Endothelial cell (in vitro differentiated cells): ENCODE measurements at places on chromosomes 3 and 15.

GRCh38 chr3:98690876-98691275 is 72.3 kb upstream of the ST3GAL6 start:
- no peak for DNase-seq

- DNase-seq, result no peak
Measured at GRCh38 chr3:72907731-72908620, 20.1 kb downstream of the GXYLT2 start.

DNA sequence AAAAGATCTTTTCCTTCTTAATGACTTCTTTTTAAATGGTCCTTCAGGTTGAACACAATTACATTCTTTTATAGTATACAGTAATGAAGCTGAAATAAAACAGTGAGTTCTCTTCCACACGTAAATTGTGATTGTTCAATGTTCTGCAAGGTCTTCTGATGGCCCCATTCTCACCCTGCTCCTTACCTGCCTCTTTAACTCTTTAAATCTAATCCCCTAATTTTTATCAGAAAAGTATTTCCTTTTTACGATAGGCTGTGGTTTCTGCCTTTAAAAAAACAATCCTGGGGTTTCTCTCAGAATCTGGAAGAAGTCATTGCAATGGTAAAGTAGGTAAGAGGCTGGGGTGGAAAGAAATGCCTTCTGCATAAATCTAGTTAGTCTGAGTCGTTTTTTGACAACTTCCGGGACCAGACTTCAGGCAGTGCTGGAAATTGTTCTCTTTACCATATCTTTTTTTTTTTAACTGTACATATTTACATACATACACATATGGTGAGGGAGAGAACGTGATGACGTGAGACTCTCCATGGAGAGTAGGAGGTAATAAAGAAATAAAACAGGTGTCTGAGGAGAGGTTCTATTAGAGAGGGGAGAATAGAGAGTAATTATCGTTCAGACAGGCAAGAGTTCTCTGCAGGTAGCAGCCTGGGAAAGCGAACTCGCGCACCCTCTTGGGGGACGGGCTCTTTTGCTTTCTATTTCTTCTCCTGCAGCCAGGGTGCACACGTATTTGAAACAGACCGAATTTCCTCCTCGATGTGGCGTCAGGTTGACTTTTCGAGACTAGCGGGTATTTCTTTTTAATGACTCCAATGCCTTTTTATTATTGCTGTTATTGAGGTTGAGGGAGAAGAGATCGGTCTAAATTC is at the start of gene SIDT1:
Gene SIDT1, plus strand, starts transcription at position 730 of the 872 bp plus-strand sequence. CDS start 467 bp downstream, outside the sequence.
- DNase-seq, result no peak

DNA sequence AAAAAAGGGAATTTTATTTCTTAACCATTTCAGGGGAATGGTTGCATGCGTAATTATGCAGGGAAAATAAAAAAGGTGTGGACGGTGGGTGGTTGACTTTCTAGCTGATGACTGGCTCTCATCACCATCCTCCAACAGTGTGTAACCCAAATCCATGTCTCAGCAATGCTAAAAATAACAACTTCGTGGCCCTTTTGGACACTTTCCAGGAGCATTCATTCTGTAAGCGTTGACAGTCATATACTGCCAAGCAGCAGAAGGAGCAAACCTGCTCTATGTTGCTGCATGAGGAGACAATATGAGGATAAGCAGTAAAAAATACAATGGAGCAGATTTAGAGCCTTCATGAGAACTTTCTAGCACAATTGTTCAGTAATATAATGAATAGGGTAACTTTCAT is 189.1 kb downstream of the ANXA2 start:
- DNase-seq, result no peak

DNA sequence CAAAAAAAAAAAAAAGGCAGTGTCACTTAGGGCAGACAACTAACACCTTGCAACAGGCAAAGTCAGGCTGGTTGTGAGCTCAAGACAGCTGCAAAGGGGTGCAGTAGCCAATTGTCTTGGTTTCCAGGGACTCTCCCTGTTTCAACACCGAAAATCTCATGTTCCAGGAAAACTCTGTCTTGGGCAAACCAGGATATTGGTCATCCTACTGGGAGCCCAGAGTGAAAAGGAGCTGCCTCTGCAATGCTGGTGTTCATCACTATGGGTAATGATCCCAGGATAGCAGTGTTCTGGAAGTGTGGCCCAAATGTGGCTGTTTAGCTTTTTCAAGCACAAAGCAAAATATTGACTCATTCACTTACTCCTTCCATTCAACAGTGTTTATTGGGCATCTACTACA is 82.6 kb downstream of the ARHGAP31 start:
- DNase-seq, result no peak

GRCh38 chr3:39748002-39748401 is 61.4 kb upstream of the MYRIP start:
- DNase-seq, result no peak

DNA sequence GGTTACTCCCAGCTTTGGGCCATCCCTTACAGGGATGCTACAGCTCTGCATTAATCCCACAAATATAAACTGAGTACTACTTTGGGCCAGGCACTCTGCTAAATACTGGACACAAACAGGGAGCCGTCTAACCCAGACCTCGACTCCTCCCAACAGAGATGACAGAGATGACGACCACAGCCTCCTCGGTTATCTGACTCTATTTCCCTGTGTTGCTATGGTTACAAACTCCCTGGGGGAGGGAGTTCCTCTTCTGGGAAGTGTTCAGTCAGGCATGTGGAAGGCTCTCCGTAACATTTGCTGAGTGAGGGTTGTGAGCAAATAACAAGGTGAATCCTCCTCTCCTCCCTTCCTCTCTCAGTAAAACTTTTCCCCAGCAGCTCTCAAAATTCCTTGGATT is 6.7 kb upstream of the CMTM7 start:
- DNase-seq, result peak; percentile 23

- no peak for DNase-seq
Measured at GRCh38 chr3:81974751-81975150, 213.3 kb upstream of the GBE1 start.

DNA sequence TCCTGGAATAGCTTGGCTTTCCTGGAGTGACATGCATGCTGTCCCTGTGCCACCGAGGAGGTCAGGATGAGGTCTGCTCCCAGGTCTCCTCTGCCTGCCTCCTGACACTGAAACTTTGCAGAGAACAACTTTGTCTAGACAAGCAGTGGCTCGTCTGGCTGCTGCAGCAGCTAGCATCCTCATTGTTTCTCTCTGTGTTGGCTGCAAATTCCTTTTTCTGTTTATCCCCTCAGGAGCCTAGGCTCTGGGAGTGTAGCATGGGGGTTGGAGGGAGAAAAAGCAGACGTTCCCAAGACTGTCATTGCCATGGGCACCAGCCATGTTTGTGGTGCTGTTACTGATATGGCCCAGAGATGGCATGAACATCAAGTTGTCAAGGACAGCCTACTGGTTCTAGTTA is 208.7 kb upstream of the LRIG1 start:
- DNase-seq, result no peak

- no peak for DNase-seq
Measured at GRCh38 chr3:70531063-70531657, 218.7 kb upstream of the MDFIC2 start.

- DNase-seq, result peak; percentile 74
Measured at GRCh38 chr15:83446904-83447709, at the start of gene SH3GL3. Gene SH3GL3, plus strand, starts transcription at chr15:83447341. Its CDS starts 193 bp downstream, at chr15:83447534.

- no peak for DNase-seq
Measured at GRCh38 chr15:73058437-73058836, 6.2 kb downstream of the NEO1 start.

GRCh38 chr3:6282918-6283317 is 578.0 kb upstream of the GRM7 start:
- no peak for DNase-seq
